EH (cell line): ENCODE measurements at places on chromosomes 7 and 10.
A peak's percentile ranks its signal among the peaks of the same experiment; 100 is the strongest.

- DNase-seq, result no peak
Observed at GRCh38 chr7:15560968-15561367, 847 bp downstream of the AGMO start.

DNA sequence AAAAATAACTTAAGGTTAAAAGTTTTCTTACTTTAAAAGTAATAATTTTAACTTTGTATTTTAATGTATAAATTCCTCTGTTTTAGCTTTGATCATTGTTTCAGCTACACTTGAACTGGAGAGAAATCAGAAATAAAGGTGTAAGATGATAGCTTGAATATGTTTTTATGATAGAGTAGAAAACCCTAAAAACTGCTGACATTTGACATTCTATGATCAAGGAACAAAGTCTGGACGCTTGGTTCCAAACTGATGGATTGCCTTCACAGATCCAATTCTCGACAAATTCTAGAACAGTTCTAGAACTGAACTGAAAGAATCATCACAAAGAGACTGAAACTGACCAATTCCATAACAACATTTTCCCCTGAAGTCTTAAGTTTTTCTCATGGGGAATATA, at the start of gene ANKRD61:
ANKRD61 (plus strand) TSS at position 389 of the 400 bp plus-strand sequence; CDS start at position 389, 0 bp downstream.
- DNase-seq, result no peak

GRCh38 chr10:131690805-131691239, 210.0 kb upstream of the PPP2R2D start:
- DNase-seq, result no peak

GRCh38 chr7:1602386-1602785, 32.6 kb upstream of the PSMG3 start:
- DNase-seq, result no peak

GRCh38 chr10:15072358-15072757, 16.2 kb downstream of the ACBD7 start:
- DNase-seq, result no peak

GRCh38 chr7:31051598-31052486, at the start of gene ADCYAP1R1:
Gene ADCYAP1R1 (plus strand): TSS chr7:31052308. CDS start chr7:31063265, 10,957 bp downstream.
- no peak for DNase-seq

GRCh38 chr10:92517034-92517655, 56.7 kb downstream of the IDE start:
- peak; percentile 78 for DNase-seq

DNA sequence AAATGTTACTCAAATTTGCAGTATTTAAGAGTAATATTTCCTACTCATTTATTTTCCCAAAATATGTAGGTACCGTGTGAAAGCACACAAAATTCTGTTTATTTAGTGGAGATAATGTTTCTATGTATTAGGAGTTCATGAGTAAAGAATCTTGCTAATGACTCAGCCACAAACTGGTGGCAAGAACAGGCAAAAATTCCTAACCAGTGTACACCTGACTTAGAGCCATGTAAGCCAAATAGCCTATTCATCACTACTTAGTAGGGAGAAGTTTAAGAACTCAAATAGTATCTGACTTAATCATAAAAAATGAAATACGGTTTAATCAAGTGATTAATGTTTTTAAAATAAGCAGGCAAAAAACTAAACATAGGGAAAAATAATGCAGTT, 169.0 kb downstream of the SRPK2 start:
- DNase-seq, result peak; percentile 63

GRCh38 chr7:2084331-2084730, 148.4 kb downstream of the MAD1L1 start:
- DNase-seq, result no peak

- DNase-seq, result peak; percentile 84
Observed at GRCh38 chr7:82319674-82320118, 123.9 kb downstream of the CACNA2D1 start.

- no peak for DNase-seq
Observed at GRCh38 chr10:7551289-7551688, 115.5 kb downstream of the ITIH5 start.

- peak; percentile 35 for DNase-seq
Observed at GRCh38 chr7:101598986-101599771, 29.9 kb downstream of the MYL10 start.

DNA sequence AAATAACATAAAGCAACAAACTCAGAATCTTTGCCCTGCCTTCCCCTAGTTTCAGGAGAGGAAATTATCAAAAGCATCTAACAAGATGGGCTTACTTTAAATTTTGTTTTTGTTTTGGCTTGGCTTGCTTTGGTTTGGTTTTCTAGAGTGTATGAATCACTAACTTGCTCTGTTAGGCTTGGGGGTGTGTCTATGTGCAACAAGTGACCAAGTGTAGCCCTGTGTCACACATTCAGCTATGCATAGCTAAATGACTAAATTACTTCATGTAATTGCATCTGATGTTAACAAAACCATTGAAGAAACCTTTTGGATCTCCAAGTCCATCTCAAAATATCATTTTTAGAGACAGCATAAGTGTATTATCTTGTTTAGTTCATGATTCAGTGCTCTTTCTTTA, 251.0 kb downstream of the TFEC start:
- DNase-seq, result no peak

- peak; percentile 30 for DNase-seq
Observed at GRCh38 chr10:13989616-13990015, 341.1 kb downstream of the FRMD4A start.

DNA sequence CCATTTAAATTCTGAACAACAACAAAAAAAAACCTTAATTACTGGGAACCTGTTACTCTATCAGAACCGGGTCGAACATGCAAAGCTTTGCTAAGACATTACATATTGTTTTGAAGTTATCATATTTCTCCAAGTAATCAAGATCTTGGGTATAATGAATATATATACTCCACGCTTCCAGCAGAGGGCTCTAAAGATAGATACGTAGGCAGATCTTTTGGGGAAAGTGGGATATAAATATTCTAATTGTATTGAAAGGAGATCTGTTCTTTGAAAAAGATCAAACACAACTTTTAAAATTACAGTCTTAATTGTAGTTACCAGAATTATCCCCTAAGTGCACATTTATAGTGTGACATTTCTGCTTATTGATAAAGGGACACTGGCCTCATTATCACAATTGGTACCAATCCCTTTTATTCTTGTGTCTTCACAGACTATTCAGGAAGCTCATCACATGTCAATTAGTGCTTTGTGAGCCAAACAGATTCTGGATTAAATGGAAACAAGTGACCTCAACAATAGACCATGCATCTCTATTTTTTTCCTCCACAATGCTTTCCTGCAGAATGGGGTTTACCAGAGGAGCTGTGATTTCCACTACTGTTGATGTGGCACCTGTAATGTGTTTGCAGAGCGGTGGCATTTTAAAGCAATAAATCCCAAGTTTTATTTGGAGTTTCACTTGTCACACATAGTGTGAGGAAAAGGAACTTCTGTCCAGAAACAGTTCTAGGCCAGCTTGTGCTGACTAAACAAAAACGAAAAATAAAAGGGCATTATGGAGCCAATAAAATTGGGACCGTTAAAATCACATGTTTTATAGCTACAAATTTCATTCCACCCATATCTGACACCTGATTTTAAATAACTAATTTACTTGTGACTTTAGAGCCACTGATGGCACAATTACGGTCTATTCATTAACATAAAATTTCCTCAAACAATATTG, 122.4 kb downstream of the CTTNBP2 start:
- DNase-seq, result peak; percentile 23

- DNase-seq, result peak; percentile 51
Observed at GRCh38 chr7:33781796-33782195, 123.5 kb upstream of the BMPER start.

- no peak for DNase-seq
Observed at GRCh38 chr7:158499082-158499455, 88.6 kb downstream of the PTPRN2 start.

DNA sequence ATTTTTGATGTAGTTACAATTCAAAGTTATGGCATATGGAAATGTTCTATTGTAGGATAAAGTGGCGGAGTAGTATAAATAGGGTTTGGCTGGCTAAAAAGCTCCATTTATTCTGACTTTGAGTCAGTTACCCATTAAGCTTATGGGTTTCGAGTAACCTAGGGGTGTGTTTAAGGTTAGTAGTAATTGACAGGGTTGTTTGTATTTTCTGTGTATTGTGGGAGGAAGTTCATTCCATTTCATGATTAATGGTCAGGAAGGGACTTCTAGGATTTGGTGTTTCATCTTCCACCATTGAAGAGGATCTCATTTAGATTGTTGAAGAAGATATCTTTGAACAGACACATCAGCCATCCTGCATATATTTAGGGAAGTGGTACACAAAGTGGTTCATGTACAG, 75.0 kb downstream of the BICC1 start:
- peak; percentile 41 for DNase-seq

GRCh38 chr10:114173603-114173920, 441 bp downstream of the CCDC186 start:
- no peak for DNase-seq

DNA sequence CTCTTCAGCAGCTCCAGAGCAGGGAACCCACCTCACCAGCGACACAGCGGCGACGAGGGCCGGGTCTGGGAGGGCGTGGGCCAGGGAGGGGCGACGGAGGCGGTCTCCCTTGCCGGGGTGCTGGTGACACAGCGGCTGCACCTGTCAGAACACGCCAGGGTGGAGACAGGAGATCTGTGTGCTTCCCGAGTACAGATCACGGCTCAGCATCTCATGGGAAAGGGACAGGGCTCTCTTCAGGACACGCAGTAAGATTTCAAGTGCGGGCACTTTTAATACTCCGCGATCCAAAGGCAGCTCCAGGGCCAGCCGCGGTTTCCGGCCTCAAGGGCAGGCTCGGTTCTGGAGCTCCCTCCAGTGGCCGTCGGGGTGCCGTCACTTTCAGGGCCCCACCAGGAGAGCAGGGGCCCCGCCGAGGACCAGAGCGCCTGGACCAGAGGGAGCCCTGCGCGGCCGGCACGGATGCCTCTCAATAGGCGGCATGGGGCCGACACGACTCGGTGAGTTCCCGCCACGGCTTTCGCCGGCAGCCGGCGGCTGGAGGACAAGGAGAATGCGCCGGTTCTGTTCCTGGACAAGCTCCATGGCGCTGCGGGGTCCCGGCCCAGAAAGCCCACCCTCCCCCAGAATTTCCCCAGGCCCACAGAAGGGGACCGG, 21.4 kb downstream of the GPR146 start:
- peak; percentile 75 for DNase-seq

DNA sequence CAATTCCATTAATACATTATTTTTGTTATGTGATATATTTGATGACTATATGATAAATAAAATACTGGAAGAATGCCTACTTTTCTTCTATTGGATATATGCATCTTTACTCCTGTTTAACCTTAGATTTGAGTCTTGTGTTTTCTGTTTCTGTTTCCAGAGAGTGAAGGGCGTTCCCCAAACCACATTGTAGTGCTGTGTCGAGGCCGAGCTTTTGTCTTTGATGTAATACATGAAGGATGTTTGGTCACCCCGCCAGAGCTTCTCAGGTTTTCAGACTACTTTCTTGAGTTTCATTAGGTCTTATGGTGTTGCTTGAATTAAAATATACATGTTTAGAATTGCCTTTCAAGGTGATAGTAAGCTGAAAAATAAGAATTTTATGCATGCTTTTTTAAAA, 23.8 kb downstream of the CROT start:
- DNase-seq, result no peak

DNA sequence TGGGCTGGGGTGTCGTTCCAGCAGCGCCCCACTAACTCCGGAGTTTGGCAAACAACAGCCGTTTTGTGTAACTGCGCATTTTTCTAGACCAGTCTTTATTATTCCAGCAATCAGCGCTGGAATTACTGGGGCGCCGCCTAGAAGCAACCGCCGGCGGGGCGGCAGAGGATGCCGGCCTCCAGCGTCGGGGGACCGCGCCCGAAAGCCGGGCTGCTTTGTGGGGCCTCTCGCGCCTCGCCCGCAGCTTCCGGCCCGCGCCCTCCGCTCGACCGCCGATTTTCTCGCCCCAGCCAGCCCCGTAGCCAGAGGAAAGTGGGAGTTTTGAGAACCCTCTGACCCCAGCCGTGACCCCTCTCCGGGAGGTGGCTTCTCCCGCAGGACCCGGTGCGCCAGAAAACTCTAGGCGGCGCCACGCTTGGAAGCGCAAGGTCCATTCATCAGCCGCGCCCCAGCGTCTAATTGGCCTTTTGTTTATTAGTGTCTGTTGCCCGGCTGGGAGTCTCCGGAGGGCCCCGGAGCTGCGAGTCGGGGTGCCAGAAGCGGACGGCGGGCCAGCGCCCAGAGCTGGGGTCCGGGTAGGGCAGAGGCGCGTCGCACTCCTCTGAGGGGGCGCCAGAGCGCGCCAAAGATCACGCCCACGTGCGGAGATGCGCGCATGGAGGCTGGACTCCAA, 10.7 kb downstream of the EMX2 start:
- no peak for DNase-seq

GRCh38 chr7:30475580-30475979, 3.0 kb downstream of the NOD1 start:
- no peak for DNase-seq

GRCh38 chr7:137848095-137848494, 1.3 kb upstream of the DGKI start:
- no peak for DNase-seq

- no peak for DNase-seq
Observed at GRCh38 chr7:1225441-1226185, 7.1 kb upstream of the UNCX start.

- no peak for DNase-seq
Observed at GRCh38 chr10:5469353-5470061, 29.9 kb downstream of the CALML5 start.

- DNase-seq, result no peak
Observed at GRCh38 chr7:6032167-6032566, 991 bp downstream of the ANKRD61 start.

GRCh38 chr7:41786944-41787343, 84.1 kb upstream of the INHBA start:
- no peak for DNase-seq

- DNase-seq, result peak; percentile 83
Observed at GRCh38 chr10:14477408-14477710, 146.6 kb upstream of the FRMD4A start.

- DNase-seq, result no peak
Observed at GRCh38 chr10:132748545-132749370, 37.2 kb downstream of the NKX6-2 start.

DNA sequence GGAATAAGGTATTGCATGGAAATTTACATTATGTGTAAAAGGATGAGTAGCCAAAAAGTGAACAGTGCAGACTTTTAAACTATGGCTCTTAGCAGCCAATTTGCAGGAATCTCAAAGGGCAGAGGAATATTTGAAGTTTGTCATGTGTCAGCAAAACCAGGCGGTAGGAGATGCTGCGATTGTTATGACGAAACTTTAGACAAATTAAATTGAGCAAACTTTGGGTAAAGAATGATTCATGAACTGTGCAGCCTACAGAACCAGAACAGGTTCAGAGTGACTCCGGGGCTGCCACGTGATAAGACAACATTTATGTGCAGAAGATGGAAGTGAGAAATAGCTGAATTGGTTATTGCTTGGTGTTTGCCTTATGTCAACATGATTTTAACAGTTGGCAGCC, 39.2 kb upstream of the CCDC6 start:
- no peak for DNase-seq

GRCh38 chr10:118017850-118018249, 28.9 kb downstream of the RAB11FIP2 start:
- no peak for DNase-seq

- peak; percentile 51 for DNase-seq
Observed at GRCh38 chr10:4947039-4947634, 16.1 kb upstream of the AKR1C1 start.

GRCh38 chr7:79258826-79259225, 194.6 kb downstream of the MAGI2 start:
- DNase-seq, result no peak
